Hepatocyte (in vitro differentiated cells): ENCODE measurements at places on chromosomes 3 and 15.

DNA sequence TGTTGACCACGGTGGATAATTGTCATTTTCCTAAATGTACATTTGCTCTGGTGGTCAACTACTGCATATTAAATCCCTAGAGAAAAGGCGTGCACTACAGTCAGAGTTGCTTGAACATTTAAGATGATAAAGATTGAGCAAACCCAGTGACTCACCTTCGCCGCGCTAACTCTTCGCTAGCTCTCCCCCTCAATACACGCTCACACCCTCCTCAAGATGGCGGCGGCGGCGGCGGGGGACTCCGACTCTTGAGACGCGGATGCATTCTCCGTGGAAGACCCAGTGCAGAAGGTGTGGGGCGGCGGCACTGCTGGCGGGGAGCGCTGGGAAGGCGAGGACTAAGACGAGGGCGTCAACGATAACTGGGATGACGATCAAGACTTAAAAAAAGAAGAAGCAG is 79.8 kb upstream of the PFN2 start:
- DNase-seq, result no peak

- DNase-seq, result peak; percentile 54
These were observed 6.7 kb upstream of the SLC12A8 start for GRCh38 chr3:125219261-125219701.

DNA sequence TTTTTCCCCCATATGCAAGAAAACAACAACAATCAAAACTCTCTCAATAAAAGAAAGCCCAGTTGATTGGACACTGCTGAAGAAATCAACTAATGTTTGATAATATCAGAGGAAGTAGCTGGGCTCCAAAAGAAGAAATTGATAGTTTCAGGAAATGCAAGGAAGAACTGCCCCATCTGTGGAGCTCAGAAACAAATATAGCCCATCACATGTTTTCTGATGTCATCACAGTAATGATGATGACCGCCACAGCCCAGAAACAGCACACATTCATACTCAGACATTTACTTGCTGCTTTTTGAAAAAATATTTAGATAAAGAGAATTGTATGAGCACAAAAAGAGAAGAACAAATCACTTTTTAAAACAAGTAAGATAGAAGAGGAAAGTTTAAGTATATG is 67.6 kb downstream of the GOLIM4 start:
- DNase-seq, result no peak

GRCh38 chr15:92847841-92848240 is 52.3 kb upstream of the CHD2 start:
- no peak for DNase-seq

DNA sequence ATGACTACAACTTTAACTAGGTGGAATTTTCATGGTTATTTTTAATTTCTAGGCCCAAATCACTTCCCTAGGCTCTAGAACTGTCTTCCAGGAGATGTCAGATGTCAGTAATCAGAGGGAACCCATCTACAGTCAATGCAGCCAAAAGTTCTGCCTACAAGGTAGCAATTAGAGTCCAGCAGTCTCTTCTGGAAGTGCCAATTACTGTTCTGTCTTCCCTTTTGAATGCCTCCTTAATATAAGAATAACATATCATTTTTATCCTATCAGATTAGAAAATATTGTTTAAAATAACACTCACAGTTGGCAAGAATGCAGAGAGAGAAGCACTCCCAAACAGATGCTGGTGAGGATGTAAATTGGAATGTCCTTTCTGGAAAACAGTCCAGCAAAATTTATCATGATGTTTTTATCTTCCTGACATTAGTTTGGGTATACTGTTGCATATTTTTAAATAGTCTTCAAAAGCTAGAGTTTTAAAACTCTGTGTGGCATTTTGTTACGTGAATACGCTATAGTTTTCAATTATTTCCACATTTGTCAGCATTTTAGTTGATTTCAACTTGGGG is 543.7 kb downstream of the FHIT start:
- no peak for DNase-seq

GRCh38 chr3:67291287-67292252 is 293.5 kb downstream of the KBTBD8 start:
- no peak for DNase-seq

DNA sequence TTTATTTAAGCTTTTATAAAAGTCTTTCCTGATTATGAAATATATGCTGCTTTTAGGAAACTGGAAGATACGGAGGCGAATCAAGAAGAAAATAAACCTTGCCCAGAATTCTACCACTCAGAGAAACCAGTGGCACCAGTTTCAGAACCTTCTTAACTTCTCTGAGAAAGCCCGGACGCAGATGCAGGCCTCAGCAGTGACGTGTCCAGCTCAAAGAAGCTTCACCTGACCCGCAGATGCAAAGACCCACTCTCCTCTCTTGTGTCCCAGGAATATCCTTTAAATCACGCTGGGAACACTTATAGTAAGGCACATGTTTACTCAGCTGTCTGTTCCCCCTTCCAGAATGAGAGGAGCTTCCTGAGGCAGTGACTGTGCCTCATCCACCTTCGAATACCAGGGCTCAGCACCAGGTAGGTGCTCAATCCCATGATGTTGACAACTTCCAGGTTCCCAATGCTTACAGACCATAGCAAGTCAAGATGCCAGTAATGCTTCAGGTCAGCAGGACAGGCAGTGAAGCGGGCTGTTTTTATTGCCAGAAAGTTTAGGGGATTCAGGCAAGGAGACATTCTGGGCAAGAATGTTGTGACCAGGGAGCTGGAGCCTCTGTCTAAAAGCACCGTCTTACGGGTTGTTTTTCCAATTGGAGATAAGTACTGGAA is 39.9 kb upstream of the LDHAL6B start:
- no peak for DNase-seq

- DNase-seq, result no peak
These were observed 108.9 kb upstream of the ETV5 start for GRCh38 chr3:186217820-186218164.

DNA sequence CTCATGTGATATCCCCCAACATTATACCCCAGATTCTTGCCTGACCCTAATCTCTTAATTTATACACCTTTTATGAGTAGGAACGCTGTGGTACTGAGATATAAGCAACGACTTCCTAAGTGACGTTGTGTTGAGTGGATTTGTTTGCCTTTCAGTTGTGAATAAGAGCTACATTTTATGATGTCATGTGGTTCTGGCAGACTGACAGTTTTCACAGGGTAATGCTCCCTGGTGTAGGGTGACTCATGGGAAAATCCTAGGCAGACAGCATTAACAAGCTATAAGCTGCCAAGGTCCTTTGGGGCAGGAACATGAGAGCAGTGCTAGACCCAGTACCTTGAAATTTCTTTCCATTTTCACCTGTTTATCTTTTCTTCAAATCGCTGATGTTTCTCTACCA is 11.2 kb downstream of the C3orf52 start:
- DNase-seq, result peak; percentile 91

DNA sequence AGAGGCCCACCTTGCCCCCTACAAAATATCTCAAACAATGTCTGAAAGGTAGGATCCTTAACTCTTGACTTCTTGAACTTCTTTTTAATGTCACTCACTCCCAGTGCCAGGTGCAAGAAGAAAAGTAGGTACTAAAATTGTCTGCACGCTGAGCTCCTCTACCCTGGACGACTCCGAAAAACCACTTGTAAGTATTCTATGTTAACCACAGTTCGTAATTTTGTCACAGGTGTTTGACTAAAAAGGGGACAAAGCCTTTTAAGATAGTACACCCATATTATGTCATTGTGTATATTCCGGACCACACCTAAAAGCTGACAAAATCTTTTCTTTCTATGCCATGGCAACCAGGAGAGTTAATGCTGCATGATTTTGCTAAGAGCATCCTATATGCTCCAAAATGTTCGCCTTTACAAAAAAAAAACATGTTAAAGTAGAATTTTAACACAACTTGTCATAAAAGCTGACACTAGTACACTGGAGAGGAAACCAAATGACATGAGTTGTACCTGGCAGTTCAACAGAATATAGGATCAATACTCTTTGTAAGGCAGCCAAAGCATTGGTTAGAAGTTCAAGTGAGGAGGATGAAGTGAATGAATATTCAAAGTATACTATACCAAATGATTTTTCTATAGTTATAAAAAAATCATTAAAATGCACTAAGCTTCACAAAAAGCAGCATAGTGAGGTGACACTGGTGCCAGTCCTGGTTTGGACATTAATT is 210.5 kb downstream of the FOXP1 start:
- DNase-seq, result no peak
